ENCODE measurements at places on chromosomes 6 and 20. TPM values are rescaled to one million over a fixed set of nuclear protein-coding genes. Genes with fewer than 3 reads are reported as not detected.

The GNAS-AS1 gene
- total RNA-seq = not detected

The SLC35D3 gene
- total RNA-seq = 0.07 TPM

The SIRPD gene
- total RNA-seq = not detected

The CST2 gene
- 0.53 TPM for total RNA-seq

The MCM3 gene
- 83.7 TPM for total RNA-seq

The GSTA4 gene
- total RNA-seq = 5.4 TPM

The SMPDL3A gene
- total RNA-seq = 3.0 TPM

The CNKSR3 gene
- total RNA-seq = 5.8 TPM

The THEMIS gene
- not detected for total RNA-seq

The PTCRA gene
- not detected for total RNA-seq

The NRSN1 gene
- not detected for total RNA-seq

The RUNX2 gene
- total RNA-seq = 1.3 TPM

The FGD2 gene
- total RNA-seq = not detected

The KIAA1755 gene
- 0.21 TPM for total RNA-seq

The ENPP3 gene
- not detected for total RNA-seq

The OR2B6 gene
- not detected for total RNA-seq

The EHMT2 gene
- total RNA-seq = 31.4 TPM

The DXO gene
- total RNA-seq = 11.1 TPM

The ANKRD66 gene
- total RNA-seq = not detected

The EYA2 gene
- total RNA-seq = 3.0 TPM

The EPPIN gene
- not detected for total RNA-seq

The SYCP2 gene
- 0.30 TPM for total RNA-seq

The SLC16A10 gene
- total RNA-seq = 0.35 TPM

The DNAJC5 gene
- total RNA-seq = 28.7 TPM

The CASS4 gene
- 0.03 TPM for total RNA-seq

The CCN5 gene
- total RNA-seq = 38.0 TPM

The OTOR gene
- not detected for total RNA-seq

The CDH26 gene
- 0.10 TPM for total RNA-seq

The LINC00237 gene
- total RNA-seq = not detected

The F13A1 gene
- total RNA-seq = not detected

The MEP1A gene
- total RNA-seq = not detected

The ZSCAN12 gene
- 2.0 TPM for total RNA-seq
